Left colon (tissue), 2 donors: ENCODE measurements at places on chromosomes 4 and X.

- DNase-seq: no peak
These were observed 1012.1 kb downstream of the FAM133A start for GRCh38 chrX:94686071-94686470.

- DNase-seq: no peak
These were observed 93.5 kb upstream of the SLC6A14 start for GRCh38 chrX:116342903-116343302.

DNA sequence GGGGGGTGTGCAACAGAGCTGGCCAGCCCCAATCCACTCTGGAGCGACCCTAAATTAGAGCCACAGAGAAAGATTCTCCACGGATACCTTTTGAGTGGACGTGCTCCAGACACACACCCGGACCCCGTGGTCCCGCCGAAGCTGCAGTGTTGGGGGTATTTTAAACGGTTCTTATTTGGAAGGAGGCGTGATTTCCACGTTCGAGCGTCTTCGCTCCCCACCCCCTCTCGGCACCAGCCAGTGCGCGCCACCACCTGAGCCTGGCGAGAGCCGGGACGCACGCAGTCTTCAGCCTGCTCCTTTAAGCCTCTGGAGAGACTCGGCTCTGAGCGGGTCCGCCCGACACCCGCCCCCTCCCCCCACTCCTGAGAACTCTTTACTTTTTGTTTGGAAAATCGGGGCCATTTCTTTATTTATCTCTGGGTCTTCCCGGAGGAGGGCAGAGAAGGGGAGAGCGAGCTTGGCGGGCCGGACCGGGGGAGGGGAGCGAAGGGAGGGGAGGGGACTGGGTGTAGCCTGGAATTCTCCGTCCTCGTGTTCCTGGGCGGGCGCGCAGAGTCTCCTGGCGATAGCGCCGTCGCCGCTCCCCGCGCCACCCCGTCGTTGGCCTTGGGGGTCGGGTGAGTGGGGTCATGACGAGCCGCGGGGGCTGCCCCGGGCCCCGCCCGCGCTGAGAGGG, 668 bp upstream of the PTCHD1 start:
- DNase-seq: no peak

GRCh38 chr4:2781911-2782310, 11.0 kb upstream of the SH3BP2 start:
- no peak for DNase-seq

GRCh38 chrX:144901521-144901920, 345.8 kb upstream of the SPANXN1 start:
- no peak for DNase-seq

GRCh38 chr4:94870146-94870545, 112.4 kb downstream of the BMPR1B start:
- DNase-seq: no peak

DNA sequence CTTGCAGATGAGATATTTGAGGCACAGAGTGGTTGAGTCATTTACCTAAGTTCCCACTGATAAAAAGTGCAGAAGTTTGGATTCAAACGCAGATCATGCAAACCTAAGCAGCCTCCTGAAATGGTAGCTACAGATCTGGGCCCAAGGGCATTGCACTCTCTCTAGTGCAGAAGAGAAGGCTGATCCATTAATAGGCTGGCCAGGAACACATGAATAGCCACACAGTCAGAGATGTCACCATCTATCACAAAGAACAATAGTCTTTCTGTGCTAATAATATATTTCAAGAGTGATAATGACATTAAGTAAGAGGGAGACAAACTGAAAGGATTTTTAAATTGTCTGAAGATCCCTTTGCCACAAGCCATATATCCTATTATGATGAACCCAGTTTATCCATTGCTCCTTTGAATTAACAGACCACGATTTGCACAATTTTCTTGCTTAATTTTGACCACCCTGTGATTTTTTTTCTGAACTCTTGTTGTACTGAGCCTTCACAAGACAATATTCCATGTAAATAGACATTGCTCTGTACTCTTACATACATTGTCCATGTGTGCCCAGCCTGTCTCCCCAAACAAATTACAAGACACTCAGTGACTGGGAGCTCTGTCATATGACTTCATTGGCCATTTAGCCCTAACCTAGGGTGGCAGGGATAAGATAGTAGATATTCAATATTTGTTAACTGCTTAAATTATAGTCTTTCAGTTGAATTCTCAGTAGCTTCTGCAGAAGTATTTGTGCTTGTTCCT, 112.4 kb upstream of the RBPJ start:
- DNase-seq: no peak

GRCh38 chr4:182923366-182923765, 6.2 kb upstream of the DCTD start:
- no peak for DNase-seq

GRCh38 chr4:52959541-52959940, 97.4 kb downstream of the RASL11B start:
- no peak for DNase-seq

GRCh38 chr4:176979416-176979815, 186.7 kb upstream of the VEGFC start:
- no peak for DNase-seq

DNA sequence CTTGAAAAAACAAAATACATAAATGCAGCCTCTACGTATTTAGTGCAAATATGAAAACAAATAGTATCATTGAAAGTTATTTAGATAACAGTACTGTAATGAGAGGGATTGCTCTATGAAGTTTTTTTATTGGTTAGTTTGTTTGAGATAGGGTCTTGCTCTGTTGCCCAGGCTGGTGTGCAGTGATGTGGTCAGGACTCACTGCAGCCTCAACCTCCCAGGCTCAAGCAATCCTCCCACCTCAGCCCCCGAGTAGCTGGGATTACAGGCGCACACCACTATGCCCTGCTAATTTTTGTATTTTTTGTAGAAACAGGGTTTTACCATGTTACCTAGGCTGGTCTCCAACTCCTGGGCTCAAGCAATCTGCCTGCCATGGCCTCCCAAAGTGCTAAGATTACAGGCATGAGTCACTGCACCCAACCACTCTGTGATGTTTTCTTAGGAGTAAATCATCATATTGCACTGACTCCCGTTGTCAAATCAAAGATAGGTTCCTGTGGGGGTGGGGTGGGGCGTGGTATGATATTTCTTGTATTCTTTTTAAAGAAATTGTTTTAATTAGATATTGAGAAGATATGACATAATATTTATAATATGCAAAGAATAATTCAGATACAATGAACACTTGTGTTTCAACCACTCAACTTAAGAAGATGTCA, 75.8 kb downstream of the ATG4A start:
- no peak for DNase-seq

DNA sequence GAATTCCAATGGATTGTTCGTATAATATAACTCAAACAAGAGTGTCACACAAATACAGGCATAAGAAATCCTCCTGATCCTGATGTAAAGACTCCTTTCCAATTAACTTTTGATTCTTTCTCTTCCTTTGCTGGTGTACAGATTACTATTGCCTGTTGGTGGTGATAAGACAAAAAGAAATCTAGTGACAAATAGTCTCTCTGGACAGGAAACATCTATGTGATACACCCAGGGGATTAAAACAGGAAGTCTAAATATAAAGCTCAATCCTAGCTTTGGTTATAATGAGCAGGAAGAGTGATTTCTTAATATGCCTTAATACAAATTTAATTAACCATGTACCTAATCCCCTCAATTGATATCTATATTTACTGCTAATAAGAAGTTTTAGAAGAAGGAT, 45.1 kb downstream of the ARHGEF6 start:
- no peak for DNase-seq

DNA sequence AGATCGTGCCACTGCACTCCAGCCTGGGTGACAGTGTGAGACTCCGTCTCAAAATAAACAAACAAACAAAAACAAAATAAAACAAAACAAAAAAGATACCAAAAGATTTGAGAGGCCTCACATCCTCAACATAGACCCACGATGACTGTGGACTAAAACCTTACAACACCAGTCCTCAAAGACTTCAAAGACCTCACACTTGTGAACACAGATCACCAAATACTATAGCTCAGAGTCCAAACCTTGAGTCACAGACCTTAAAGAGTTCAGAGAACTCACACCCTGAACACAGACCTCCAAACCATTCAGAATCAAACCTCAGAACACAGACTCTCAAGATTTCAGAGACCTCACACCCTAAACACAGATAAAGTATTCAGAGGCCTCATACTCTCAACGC, 12.7 kb upstream of the PAGE4 start:
- DNase-seq: no peak

GRCh38 chr4:72471816-72472215, 97.2 kb downstream of the ADAMTS3 start:
- DNase-seq: no peak

DNA sequence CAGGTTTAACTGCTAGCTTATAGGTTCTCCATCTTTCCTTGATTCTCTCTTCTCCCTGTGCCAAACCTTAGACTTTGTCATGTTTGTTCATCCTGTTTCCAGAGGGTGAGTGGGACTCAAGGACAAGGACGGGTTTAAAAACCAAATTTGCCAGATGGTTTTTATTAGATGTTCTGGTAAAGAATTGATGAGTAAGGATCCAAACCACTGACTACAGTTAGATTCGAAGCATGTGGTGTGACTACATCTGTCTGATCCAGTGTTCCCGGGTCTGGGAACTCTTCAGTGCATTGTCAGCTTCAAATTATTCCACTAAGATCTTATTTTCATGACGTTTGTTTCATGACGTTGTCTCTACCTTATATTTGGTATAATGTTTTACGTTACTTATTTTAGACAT, 37.5 kb downstream of the MTMR1 start:
- no peak for DNase-seq
